Activated CD4-positive, alpha-beta T cell treated with anti-CD3 and anti-CD28 coated beads, Interleukin-2, amount 50 U/mL, for 48 hours (primary cell): ENCODE measurements at places on chromosomes 1 and 21.

GRCh38 chr1:156358641-156359040, 10.4 kb upstream of the RHBG start:
- DNase-seq = no peak

DNA sequence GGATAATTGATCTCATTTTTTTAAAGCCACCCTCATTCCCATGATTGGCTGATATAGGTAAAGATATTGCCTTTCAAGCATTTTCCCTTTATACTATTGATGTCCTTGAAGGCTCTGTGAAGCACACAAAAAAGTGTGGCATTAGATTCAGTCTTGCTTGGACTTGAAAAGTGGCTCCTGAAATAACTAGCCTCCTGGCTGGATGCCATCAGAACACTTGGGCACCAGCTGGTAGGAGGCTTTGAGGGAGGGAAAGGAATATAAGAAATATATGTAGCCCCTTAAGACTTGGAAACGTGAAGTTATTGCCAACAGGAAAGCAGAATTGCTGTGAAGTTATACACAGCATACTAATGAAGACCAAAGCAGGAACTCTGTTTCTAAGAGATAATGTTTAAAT, 14.1 kb downstream of the MTR start:
- no peak for DNase-seq

- no peak for DNase-seq
Measured at GRCh38 chr1:12231276-12231595, 1.4 kb downstream of the VPS13D start.

DNA sequence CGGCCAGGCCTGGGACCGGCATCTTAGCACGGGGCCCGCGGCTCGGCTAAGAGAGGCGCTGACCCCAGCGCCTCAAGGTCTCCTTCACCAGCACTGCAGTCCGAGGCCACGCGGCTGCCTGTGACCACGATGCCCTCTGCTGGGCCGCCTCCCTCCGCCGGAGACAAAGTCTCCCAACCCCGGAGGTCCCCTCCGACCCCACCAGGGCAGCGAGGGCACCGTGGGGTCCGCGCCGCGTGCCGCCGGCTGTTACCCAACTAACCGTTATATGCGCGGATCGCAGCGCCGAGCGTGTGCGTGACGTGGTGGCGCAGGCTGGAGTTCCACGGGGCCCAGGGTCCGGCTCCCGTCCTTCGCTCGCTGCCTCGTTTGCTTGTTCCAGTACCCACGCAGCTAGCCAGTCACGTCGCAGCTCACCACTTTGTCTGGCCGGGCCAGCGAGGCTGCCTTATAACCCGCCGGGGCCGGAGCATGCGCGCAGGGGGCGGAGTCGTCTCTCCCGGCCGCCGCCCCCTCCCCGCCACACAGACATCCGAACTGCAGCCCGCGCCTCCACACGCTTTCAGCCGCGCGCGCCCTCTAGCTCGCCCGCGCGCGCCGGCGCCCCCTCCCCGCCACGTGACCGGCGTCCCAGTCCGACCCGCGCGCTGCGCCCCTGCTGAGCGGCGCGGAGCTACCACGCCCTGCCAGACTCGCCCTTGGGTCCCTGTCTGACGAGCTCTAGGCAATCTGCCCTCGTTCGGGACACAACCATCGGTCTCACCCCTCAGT, at the start of gene SLC16A1:
Gene SLC16A1, minus strand, starts transcription at position 424 of the 771 bp plus-strand sequence. CDS start 26,888 bp downstream, outside the sequence.
- DNase-seq = peak; percentile 92

DNA sequence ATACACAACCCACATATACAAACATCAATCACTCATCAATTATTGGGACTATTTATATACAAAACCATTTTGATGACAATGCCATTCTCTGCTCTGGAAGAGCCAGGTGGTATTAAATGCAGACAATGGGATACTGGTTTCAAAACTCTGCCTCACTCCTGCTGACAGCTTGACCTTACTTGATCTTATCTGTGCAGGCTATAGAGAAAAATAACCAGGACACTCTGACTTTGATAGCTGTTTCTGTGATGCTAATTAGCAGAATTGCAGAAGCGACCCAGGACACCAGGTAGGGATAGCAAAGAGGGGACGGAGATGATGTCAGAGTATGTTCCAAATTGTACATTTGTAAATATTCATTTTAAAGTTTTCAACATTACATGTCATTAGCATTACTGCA, 89.5 kb downstream of the OLFM3 start:
- DNase-seq = no peak

GRCh38 chr1:172378109-172378760, 42.2 kb upstream of the C1orf105 start:
- no peak for DNase-seq

- DNase-seq = no peak
Measured at GRCh38 chr21:30426731-30427130, 1.0 kb upstream of the KRTAP13-3 start.

- DNase-seq = no peak
Measured at GRCh38 chr1:19049128-19049768, 92.8 kb upstream of the IFFO2 start.

DNA sequence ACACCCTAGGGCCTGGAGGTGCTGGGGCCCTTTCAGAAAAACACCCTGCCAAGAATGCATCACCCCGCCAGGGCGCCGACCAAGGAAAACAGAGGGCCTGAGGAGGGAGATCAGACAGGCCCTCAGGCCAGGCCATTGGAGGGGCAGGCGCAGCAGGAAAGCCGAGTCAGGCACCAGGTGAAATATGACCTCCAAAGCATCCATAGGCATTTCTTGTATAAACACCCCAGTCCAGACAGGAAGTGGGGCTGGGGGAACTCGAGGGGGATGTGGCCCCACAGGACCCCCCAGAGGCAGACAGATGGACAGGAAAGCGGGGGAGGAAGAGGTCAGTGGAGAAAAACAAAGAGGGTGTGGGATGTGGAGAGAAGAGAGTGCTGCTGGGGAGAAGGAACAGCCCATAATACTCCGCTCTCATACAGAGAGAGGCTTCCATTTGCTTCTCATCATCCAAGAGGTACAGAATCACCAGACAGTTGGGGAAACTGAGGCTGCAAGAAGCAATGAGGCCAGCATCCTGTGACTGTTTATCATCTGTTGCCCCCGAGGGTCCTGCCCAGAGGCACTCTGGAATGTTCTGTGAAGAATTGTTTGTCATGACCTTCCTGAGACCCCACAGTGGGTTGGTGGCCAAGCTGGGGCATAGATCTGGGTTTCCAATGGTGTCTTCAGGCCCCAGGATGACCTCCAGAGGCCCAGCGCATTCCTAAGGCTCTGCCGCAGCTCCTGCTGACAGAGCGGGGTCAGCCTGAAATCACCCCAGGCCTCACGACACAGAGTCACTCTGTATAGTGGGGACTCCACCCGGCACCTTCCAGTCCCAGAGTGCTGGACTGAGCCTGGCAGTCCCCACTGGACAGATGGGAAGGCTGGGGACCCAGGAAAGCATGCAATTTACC, 18.0 kb downstream of the TRIM62 start:
- no peak for DNase-seq

DNA sequence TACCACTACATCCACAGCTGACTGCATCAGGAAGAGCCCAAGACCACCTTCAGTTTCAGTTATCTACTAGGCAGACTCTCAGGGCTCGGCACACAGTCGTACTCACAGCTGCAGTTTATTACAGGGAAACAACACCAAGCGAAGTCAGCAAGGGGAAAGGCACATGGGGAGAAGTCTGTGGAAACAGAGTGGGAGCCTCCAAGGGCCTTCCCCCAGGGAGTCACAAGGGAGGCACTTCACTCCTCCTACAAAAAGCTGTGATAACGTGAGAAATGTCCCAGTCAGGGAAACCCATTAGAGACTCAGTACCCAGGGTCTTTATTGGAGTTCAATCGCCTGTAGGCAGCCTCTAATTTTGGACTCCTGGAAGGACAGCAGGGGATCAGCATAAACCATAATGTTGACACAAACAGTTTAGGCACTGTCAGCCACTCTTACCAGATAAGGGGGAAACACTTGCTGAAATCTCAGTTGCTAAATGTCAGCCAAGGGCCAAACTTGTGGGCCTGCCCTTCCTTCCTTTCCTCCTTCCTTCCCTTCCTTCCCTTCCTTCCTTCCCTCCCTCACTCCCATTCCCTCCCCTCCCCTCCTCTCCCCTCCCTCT, 444.0 kb downstream of the SMYD3 start:
- no peak for DNase-seq

- DNase-seq = no peak
Measured at GRCh38 chr1:228003461-228004330, 3.1 kb upstream of the WNT3A start.

DNA sequence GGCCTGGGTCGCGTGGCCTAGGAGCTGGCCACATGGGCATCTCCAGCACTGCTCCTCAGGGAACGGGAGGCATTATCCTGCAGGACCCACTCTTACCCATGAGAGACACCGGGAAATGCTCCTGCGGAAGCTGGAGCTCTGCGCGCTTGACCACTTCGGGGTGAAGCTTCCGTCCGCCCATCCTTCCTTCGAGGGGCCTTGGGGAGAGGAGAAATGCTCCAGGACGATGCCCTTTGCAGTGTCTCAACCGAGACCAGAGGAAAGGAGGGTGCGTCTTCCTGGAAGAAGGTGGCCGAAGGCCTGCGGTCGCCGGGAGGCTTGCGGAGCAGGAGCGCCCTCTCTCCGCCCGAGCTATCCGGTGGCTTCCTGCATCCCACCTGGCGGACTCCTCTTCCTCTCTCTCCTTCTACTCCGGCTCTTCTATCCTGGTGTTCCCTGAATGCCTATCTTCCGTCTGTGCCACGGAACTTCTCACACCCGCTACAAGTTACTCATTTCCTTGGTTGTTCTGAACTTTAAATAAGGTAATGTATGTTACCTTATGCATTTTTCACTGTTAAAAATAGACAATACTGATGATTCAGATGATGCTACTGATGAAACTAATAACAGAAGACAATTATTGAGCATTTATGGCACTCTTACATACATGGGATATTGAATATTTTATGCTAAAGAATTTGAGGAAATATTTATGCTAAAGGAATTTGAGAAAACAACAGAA, 91.4 kb downstream of the PRKAB2 start:
- DNase-seq = peak; percentile 15

GRCh38 chr1:34867415-34867814, 7.9 kb upstream of the SMIM12 start:
- DNase-seq = no peak

DNA sequence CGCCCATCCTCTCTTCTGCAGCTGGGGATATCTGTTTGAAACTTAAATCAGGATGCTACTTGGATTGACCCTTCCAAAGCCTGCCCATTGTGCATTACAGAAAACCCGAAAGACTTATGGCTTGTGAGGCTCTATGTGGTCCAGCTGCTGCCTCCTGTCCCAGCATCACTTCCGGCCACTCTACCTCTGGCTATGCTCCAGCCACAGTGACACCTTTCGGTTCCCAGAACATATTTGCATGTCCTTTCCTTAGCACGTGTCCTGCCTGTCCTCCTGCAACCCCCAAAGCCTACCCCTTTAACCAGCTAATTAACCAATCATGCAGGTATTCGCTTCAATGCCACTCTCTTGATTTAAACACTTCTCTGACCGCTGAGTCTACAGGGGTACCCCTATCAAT, 167.6 kb downstream of the PRDM2 start:
- no peak for DNase-seq

DNA sequence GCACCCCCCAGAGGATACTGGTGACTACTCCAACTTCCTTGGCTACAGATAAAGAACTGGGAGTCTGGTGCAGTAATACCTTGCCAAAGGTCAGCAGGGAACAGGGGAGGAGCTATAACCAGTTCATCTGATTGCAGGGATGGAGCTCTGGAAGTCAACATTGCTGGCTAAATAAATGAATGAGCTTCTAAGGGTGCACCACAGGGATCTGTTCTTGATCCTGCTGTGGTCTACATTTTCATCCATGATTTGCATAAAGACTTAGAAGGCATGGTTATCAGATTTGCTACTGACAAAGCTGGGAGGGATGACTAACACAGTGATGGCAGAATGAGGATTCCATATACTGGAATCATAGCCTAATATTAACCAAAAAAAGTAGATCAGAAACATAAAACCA, 18.3 kb downstream of the PLEKHA6 start:
- DNase-seq = no peak

DNA sequence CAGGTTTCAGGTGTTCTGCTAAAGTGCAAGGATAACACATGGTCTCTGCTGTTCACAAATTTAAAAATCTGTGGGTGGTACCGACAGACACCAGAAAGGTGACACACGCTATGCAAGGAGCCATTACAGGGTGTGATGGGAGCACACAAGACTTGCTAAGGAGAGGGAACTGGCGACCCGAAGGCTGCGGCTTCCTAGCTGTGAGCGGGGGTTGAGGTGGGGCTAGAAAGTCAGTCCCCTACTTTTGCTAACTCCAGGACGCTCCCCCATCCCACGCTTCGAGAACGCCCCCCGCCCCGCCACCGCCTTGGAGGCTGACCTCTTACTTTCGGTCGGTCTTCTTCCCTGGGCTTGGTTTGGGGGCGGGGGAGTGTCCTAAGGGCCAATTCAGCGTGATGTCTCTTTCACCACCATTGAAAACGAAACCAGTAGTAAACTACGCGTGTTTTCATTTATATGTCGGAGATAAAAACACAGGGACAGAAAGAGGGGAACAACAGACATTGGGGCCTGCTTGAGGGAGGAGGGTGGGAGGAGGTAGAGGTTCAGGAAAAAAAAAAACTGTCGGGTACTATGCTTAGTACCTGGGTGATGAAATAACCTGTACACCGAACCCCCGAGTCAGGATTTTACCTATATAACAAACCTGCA, 1.1 kb downstream of the CKS1B start:
- DNase-seq = peak; percentile 78

- DNase-seq = peak; percentile 43
Measured at GRCh38 chr1:153288634-153289275, 24.0 kb downstream of the PGLYRP3 start.

DNA sequence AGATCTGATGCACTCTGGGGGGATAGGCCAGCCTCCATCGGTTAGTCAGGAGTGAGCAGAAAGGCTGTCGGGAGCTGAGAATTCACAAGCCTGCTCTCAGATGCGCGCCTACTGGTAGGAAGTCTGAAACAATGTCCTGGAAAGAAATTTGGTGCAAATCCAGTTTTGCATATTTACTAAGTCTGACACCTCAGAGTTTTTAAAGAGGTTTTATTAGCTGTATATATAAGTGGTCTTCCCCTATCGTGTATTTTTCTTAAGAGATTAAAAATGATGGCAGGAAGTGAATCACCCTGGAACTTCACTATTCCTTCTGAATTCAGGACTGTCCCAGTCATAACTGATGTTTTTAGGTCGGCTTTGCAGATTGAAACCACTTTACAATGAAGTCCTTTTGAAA, 99.8 kb upstream of the C1orf105 start:
- DNase-seq = no peak

- DNase-seq = no peak
Measured at GRCh38 chr21:36835383-36835795, 131.1 kb downstream of the HLCS start.
